Heart left ventricle (tissue), 16 donors: ENCODE measurements at places on chromosomes 16 and 17. TPM values are rescaled to one million over a fixed set of nuclear protein-coding genes. Genes with fewer than 3 reads are reported as not detected.

GRCh38 chr16:73152386-73153125 is 104.6 kb upstream of the ZFHX3 start:
- H3K27ac ChIP-seq: no peak overlapping the region
- H3K27me3 ChIP-seq: no peaks in the 10 kb centered on the region
- H3K4me3 ChIP-seq: no peak overlapping the region
- DNase-seq: no peak

GRCh38 chr17:80256034-80256350 is 4.7 kb upstream of the RNF213 start:
- no peak overlapping the region for H3K4me3 ChIP-seq
- no peak overlapping the region for H3K27ac ChIP-seq
- H3K27me3 ChIP-seq: no peaks in the 10 kb centered on the region
- H3K4me1 ChIP-seq: peaks cover 6% of the 10 kb centered on the region
- DNase-seq: no peak

DNA sequence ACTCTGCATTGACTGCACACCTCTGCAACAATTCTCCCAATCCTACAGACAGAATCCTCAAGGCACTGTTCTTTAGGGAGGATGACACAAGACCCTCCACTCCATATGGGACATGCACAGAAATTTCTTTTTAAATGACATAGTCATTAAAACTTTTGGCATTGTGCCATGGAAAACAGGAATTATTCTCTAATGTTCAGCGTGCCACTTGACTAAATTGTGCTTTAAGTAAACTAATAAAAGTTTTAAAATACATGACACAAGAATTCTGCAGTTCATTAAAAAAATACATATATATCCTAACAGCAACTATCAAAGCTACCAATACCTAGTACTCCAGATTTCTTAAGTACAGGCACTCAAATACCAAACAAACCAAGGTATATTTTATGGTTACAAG is 16.0 kb downstream of the CEP112 start:
- no peaks in the 10 kb centered on the region for H3K27me3 ChIP-seq
- H3K36me3 ChIP-seq: no peaks in the 10 kb centered on the region
- no peak overlapping the region for H3K27ac ChIP-seq

DNA sequence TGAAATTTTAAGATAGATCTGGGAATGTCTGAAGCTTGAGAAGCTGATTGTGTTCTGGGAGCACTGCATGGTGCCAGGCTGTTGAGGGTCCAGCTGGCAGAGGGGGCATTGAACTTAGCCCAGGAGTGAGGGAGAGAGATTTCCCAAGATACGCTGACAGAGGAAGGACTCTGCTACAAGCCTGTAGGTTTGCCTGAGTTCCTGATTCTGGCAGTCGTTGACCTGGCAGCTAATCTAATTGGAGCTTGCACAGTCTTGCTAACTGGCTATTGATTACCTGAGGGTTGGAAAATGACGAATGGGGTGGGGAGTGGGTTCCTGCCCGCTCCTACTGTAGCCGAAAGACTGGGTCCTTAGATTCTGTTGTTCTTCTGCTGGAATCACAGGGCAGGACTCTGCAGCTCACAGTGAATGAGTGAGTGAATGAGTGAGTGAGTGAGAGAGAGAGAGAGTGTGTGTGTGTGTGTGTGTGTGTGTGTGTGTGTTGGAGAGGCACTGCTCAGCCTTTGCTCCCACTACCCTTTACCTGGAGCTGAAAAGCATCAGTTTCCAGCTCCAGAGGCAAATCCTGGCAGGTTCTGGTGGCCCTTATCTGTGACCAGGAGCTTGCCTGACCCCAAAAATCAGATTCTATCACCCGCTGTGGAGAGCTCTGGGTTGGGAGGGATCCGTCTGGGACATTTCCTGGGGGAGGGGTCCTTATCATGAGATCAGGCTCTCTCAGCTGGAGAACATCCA is 16.7 kb downstream of the CTRL start:
- peaks cover 3% of the 10 kb centered on the region for H3K36me3 ChIP-seq
- DNase-seq: no peak
- H3K4me3 ChIP-seq: no peak overlapping the region
- no peaks in the 10 kb centered on the region for H3K27me3 ChIP-seq
- no peak overlapping the region for H3K27ac ChIP-seq

DNA sequence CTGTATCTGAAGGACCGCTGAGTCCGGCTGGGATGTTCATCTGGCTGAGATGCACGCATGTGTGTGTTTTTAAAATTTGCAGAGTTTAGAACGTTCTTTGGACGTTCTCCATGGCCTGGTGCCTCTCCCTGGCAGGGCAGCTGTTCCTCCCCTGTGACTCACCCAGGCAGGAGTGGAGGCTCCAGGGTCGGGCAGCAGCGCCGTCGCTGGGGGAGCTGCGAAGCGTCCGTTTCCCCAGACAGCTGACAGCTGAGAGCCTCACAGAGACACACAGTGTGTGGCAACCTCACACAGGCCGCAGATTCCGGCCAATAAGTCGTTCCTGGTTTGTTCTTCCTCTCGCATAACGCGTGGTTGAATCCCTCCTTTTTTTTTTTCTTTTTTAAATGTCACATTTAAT is 80.6 kb downstream of the OR1D5 start:
- H3K4me1 ChIP-seq: peaks cover 3% of the 10 kb centered on the region
- no peaks in the 10 kb centered on the region for H3K27me3 ChIP-seq
- peaks cover 18% of the 10 kb centered on the region for H3K36me3 ChIP-seq
- peak; percentile 86 for DNase-seq
- peak overlapping the region; percentile 57 for H3K27ac ChIP-seq

DNA sequence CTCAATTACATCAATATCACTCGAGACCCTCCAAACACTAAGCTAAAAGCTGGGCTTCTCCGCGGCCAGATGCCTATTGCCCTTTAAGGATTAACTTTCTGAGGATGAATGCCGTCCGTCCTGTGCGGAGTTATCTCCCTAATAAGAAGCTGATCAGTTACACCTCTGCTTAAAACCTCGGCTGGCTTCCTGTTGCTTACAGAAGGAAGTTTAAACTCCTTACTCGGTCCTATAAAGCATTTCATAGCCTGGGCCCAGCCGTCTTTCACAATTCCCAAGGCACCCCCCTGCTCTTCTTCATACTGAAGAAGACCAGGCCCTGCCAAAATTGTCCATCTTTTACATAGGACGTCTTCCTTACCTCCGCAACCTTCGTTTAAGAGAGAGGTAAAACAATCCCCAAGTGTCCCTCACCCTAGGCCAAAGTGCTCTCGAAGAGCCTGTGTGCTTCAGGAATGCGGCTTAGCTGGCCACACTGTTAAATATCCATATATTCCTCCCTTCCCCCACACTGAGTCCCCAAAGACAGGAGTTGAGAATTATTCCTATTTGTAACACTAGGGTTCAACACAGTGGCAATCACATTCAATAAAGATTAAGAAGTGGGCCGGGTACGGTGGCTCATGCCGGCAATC is 112.6 kb upstream of the IRX5 start:
- H3K4me3 ChIP-seq: no peak overlapping the region
- no peak overlapping the region for H3K27ac ChIP-seq
- no peak for DNase-seq
- no peaks in the 10 kb centered on the region for H3K27me3 ChIP-seq

GRCh38 chr16:50496990-50497389 is 51.2 kb upstream of the NKD1 start:
- H3K27me3 ChIP-seq: peaks cover 3% of the 10 kb centered on the region
- DNase-seq: no peak
- H3K4me1 ChIP-seq: no peaks in the 10 kb centered on the region
- H3K4me3 ChIP-seq: no peak overlapping the region

DNA sequence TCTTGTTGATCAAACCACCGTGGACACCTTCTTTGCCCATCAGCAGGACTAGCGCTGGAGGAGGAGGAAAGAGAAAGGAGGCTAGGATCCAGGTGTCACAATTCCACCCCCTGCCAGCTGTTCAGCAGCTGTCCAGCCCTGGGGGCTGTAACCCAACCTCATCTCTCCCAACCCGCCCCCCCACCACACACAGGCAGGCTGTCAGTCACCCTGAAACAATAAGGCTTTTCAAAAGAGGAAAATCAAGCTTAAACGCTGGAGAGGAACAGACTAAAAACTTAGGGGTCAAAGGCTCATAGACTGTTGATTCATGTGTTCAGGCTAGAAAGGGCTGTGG is 2.4 kb downstream of the PFN1 start:
- H3K36me3 ChIP-seq: peaks cover 56% of the 10 kb centered on the region
- no peaks in the 10 kb centered on the region for H3K27me3 ChIP-seq
- H3K4me3 ChIP-seq: no peak overlapping the region
- peak overlapping the region; percentile 99 for H3K27ac ChIP-seq

DNA sequence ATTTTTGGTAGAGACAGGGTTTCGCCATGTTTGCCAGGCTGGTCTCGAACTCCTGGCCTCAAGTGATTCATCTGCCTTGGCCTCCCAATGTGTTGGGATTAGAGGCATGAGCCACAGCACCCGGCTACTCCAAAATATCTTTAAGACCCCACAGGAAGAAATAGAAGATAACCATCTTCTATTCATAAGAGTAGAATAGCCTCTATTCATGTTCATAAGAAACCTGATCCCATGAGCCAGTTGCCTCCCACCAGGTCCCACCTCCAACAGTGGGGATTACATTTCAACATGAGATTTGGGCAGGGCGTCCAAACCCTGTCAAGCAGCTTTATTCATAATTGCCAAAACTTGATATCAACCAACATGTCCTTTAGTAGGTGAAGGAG is 13.9 kb upstream of the TMC7 start:
- H3K27me3 ChIP-seq: no peaks in the 10 kb centered on the region
- H3K4me1 ChIP-seq: no peaks in the 10 kb centered on the region
- H3K27ac ChIP-seq: no peak overlapping the region
- DNase-seq: no peak

DNA sequence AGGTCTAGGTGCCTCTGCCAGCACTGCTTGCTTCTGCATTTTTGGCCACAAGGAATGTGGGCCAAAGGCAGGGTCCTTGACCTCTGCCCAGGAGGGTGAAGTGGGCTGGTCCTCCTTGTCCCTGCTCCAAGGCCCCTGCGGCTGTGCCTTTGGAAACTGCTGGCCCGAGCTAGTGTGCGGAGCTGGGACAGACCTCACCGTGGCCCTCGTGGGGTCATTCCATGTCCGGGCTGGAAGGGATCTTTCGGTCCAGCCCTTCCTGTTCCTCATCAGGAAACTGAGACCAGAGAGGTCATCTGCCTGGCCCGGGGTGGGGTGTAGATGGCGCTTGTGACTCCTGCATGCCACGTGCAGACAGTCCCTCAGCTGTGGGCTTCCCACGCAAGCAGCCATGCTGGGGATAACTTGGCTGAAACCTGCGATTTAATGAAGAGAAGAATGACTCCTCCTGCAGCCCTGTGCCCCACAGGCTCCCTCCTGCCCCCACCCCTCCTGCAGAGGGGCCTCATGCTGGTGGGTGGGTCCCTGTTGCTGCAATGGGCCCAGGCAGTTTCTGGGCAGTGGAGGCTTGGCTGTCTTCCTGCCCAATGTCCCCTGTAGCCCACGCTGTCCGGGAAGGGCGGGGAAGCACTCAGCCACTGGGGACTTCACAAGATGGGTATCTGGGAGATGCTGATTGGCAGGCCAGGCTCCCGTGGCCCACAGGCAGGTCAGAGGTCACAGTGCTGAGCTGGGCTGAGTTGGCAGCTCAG is 245.2 kb downstream of the SEC14L1 start:
- DNase-seq: peak; percentile 55
- peak overlapping the region; percentile 54 for H3K27ac ChIP-seq
- H3K36me3 ChIP-seq: no peaks in the 10 kb centered on the region
- no peaks in the 10 kb centered on the region for H3K27me3 ChIP-seq
- H3K4me3 ChIP-seq: no peak overlapping the region

GRCh38 chr16:83648347-83648746 is 159.4 kb upstream of the HSBP1 start:
- H3K27ac ChIP-seq: no peak overlapping the region
- no peaks in the 10 kb centered on the region for H3K36me3 ChIP-seq
- no peaks in the 10 kb centered on the region for H3K27me3 ChIP-seq
- no peak overlapping the region for H3K4me3 ChIP-seq
- no peak for DNase-seq
- H3K4me1 ChIP-seq: no peaks in the 10 kb centered on the region

GRCh38 chr16:30397776-30398660 is 2.8 kb downstream of the ZNF48 start:
- H3K4me3 ChIP-seq: no peak overlapping the region
- H3K27ac ChIP-seq: no peak overlapping the region
- H3K4me1 ChIP-seq: peaks cover 11% of the 10 kb centered on the region
- DNase-seq: no peak
- no peaks in the 10 kb centered on the region for H3K27me3 ChIP-seq
- H3K36me3 ChIP-seq: peaks cover 6% of the 10 kb centered on the region

GRCh38 chr17:77364381-77364911 is 223.7 kb downstream of the SEC14L1 start:
- no peak for DNase-seq
- no peaks in the 10 kb centered on the region for H3K27me3 ChIP-seq
- H3K4me1 ChIP-seq: peaks cover 28% of the 10 kb centered on the region
- no peaks in the 10 kb centered on the region for H3K36me3 ChIP-seq
- peak overlapping the region; percentile 64 for H3K27ac ChIP-seq
- no peak overlapping the region for H3K4me3 ChIP-seq

DNA sequence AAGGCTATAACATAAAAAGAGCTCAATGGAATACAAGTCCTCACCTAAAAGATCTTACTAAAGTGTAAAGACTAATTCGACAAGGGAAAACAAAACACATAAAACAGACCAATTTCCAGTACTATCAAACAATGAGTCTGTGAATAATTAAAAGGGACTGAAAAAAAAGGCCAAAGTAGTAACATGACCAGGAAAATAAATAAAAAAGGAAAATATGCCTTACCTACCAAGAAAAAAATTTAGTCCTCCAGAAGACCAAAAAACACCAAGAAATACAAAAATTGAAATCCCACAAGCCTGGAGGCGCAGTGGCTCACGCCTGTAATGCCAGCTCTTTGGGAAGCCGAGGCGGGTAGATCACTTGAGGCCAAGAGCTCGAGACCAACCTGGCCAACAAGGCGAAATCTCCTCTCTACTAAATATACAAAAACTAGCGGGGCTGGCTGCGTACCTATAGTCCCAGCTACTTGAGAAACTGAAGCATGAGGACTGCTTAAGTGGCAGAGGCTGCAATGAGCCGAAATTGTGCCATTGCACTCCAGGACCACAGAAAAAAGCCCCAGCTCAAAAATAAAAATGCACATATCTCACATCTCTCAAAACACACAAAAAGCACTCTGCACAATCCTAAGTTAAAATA is 60.8 kb downstream of the TEX14 start:
- no peak for DNase-seq
- H3K27me3 ChIP-seq: no peaks in the 10 kb centered on the region
- H3K36me3 ChIP-seq: no peaks in the 10 kb centered on the region
- peaks cover 6% of the 10 kb centered on the region for H3K4me1 ChIP-seq

DNA sequence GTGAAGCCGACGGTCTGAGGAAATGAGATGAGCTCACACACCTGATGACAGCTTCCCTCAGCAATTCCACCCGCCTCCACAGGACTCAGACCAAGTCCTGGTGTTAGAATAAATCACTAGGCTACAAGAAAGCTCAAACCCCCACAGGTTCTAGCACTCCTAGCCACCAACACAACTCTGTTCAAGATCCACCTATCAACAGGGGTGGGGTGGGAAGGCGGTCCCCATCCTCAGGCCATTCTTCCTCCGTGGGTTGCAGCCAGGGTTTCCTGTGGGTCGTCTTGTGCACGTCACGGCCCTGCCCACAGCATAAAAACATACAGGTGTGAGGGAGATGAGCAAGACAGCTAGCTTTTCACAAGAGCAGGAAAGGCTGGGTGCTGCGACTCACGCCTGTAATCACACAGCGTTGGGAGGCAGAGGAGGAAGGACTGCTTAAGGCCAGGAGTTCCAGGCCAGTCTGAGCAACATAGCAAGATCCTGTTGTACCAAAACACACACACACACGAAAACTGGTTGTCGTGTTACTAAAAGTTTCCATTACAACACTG is 81.1 kb downstream of the ANKRD11 start:
- H3K4me1 ChIP-seq: peaks cover 90% of the 10 kb centered on the region
- H3K4me3 ChIP-seq: no peak overlapping the region
- H3K27me3 ChIP-seq: no peaks in the 10 kb centered on the region

The GNG13 gene
- not detected for total RNA-seq

The KRTAP2-3 gene
- not detected for total RNA-seq

The HOXB1 gene
- not detected for total RNA-seq

The SBK1 gene
- total RNA-seq: 3.7 TPM

The RASL10B gene
- 14.0 TPM for total RNA-seq

The KRT33A gene
- total RNA-seq: not detected

The PPY gene
- not detected for total RNA-seq
